OCI-LY7 (cell line): ENCODE measurements at places on chromosomes 13 and 19. TPM values are rescaled to one million over a fixed set of nuclear protein-coding genes. Genes with fewer than 3 reads are reported as not detected.

PLPP2 gene
- 0.50 and 0.80 TPM in 2 replicates for total RNA-seq

C19orf33 gene
- not detected in 2 replicates for total RNA-seq

DNA sequence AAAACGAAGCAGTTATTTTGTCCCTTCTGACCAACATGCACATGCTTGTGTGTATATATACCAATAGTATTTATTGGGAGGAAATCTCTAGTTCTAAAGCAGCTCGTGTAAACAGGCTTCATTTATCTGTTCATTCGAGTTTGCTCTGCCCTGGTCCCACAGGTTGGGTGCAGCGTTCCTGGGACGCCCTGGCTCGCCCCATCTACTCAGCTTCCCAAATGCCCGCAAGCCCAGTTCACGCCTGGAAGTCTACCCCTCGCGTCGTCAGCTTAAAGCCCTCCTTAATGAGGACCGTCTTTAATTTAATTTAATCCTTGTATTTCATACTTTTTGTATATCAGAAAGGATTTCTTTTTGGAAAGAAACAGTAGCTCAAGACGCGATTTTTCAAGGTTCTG is 604 bp downstream of the THSD1 start:
- DNase-seq: no peak

DNA sequence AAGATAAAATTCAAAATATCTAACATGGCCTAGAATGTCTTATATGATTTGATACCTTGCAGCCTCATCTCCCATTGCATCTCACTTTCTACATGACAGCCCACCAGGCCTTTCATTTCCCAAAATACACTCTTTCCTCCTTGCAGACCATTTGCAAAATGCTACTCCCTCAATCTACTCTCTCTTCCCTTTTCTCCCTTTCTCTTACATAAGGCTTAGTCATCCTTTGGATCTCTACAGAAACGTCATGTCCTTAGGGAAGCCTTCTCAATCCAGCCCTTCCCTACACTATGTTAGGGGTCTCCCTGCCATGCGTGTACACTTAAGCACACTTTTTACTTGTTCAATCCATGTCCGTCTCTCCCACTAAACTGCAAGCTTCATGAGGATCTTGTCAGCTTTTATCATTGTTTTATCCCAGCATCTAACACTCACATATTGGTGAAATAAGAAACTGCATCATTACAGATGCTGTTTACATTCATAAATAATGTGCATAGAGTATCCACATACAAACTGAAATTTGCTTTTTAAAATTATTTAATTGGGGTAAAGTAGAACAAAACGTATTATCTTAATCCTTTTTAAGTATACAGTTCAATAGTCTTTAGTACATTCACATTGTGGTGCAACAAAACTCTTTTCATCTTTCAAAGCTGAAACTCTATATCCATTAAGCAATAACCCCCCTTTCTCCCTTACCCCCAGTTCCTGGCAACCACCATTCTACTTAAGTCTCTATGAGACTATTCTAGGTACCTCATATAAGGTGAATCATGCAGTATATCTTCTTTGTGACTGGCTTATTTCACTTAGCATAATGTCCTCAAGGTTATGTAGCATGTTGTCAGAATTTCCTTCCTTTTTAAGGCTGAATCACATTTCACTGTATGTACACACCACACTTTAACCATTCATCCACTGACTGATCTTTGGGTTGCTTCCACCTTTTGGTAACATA is 11.5 kb upstream of the WBP4 start:
- DNase-seq: no peak
